ENCODE measurements at places on chromosomes 16 and 17.

GRCh38 chr16:75074304-75074793, 42.2 kb downstream of the LDHD start:
- DNase-seq, result no peak

DNA sequence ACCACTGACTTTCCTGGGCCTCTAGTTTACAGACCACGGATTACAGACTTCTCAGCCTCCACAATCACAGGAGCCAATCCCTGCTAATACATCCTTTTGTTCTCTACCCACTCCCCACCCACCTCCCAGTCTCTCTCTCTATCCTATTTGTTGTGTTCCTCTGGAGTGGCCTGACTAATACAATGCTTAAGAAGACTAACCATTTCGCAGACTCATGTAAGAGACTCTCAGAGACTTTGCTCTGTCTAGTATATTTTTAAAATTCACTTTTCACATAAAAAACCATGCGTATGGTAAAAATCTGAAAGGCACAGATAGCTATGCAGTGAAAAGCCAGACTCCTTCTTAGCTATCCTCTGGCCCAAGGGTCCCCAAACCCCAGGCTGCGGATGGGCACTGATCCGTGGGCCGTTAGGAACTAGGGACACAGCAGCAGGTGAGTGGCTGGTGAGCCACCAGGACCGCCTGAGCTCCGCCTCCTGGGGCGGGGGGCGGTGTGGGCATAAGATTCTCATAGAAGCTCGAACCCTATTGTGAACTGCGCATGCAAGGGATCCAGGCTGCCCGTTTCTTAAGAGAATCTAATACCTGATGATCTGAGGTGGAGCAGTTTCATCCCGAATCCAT, 7.6 kb downstream of the PIK3R6 start:
- no peak for DNase-seq

DNA sequence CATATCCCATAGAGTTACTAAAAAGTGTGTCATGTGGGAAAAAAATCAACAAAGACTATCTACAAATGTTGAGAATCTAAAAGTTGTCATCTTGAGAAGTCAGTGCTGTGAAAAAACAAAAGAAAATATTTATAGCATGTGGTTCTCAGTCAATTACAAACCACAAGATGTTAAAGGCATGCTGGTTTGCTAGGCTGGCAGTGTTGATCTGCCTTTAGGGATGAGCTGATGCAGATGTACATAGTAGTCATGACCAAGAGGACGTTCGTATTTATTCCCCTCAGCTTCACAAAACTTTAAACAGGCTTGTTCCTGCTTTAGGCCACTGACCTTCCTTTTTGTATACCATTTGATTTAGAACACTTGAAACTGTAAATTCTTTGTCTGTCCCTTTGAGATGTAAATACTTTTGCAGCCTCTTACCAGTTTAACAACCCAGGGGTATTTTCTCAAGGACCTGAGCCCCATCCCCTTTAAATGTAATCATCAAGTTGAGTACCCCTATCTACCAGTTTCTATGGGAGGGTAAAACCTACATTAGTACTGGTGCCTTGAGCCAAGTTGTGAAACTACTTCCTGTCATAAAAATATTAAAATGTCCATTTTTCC, 446.6 kb downstream of the KCNJ18 start:
- no peak for DNase-seq

DNA sequence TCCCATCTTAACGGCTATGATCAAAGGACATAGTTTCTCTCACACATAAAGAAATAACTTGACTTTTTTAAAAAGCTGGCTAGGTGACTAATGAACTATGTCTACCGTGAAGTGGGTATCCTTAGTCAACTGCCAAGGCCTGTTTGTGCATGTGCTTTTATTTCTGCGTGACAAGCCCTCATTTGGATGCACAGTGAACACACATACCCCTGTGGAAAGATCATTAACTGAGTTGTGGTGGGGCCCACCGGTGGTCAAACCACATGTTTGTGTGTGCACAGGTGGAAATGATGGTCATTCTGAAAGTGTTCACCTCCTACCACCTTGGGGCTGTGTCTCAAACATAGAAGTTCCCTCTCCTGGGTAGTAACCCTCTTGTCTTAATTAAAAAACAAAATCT, 256.1 kb upstream of the SALL1 start:
- DNase-seq, result no peak

Measured in activated naive CD4-positive, alpha-beta T cell (primary cell).